ENCODE measurements at places on chromosomes 11 and 22. TPM values are rescaled to one million over a fixed set of nuclear protein-coding genes. Genes with fewer than 3 reads are reported as not detected.
A peak's percentile ranks its signal among the peaks of the same experiment; 100 is the strongest.

DNA sequence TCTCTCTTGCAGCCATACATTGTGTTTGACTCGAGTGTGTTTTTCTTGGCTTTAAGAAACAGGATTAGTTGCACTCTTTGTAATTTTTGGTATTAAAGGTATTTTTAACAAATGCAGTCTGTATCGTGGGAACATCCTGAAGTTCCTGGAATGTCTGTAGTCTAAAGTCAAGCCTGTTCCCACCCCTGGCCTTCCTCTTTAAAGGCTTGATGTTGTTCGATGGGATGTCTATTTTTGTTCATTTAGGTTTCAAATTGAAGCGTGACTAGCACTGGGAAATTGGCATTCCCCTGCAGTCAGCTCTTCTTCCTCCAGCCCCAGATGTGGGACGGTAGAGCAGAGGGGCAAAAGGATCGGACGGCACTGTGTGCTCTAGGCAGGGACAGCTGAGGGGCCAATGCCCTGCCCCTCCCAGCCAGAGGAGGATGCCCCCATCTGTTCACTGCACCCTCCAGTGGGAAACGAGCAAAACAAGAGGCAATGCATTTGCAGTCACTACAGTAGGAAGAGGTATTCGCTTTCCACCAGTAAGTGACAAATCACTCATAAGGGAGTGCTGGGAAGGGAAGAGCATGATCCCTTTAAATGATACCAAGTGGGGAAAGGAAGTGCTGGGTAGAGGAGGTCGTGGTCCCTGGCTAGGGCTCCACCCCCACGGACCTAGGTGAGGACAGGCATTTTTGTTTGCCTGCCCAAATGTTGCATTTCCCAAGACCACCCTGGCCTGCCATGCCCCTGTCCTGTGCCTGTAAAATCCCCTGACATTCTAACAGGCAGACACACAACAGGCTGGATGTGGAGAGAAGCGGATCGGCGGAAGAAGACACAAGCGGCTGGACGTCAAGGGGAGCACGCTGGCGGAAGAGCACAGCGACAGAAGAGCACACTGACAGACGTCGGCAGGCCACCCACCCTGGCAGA, 47.4 kb upstream of the SEPTIN5 start:
- DNase-seq: no peak

SLC6A5 gene
- not detected for total RNA-seq

OR52H1 gene
- 0.18 TPM for total RNA-seq

KREMEN1 gene
- total RNA-seq: 4.9 TPM

CCDC81 gene
- total RNA-seq: 0.38 TPM

DNA sequence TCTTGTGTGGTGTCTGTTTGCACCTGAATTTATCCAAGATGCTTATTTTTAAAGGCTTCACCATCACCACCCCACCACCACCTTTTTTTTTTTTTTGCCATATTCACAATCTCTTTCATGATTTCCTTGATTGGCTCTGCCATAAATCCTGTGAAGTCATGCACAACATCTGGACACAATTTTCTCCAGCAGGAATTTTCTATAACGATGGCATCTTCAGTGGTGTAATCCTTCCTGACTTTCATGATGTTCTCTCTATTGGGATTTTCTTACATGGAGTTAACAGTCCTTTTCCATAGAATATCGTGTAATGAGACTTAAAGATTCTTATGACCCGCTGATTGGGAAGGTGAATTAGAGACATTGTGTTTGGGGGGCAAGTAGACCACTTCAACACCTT, 17.8 kb downstream of the ZFP91 start:
- DNase-seq: no peak

C11orf21 gene
- total RNA-seq: 0.35 TPM

DNA sequence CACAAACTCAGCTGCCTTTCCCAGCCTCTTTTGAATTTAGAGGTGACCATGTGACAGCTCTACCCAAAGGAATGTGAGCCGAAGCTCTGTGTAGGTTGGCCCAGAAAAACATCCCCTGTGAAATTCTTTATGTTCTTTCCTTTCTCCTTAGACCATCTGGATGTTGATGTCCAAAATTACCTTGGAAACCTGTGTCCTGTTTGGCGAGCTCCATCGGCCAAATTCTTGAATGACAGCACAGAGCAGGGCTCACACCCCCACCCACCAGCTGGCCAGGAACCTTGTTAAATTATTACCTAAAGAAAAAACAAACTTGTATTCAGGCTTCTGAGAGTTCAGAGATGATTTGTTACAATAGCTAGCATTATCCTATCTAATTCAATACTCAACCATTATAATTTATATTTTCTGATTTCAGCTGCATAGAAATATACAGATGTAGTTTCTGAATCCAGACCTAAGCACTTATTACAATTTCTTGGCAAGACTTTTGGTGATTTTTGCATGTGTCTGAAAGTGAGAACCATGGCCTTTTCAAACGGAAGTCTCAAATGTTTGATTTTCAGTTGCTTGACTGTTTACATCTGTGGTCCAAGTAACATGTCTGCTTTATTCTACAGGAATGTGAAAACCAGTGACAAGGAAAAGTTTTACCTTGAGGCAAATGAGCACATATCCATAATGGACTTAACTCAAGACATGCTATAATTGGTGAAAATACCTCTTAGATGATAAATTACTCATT, 554.2 kb downstream of the NTM start:
- no peak for DNase-seq

CHCHD10 gene
- 320 TPM for total RNA-seq

GRCh38 chr11:8097062-8097461, 16.1 kb downstream of the TUB start:
- DNase-seq: no peak

DNA sequence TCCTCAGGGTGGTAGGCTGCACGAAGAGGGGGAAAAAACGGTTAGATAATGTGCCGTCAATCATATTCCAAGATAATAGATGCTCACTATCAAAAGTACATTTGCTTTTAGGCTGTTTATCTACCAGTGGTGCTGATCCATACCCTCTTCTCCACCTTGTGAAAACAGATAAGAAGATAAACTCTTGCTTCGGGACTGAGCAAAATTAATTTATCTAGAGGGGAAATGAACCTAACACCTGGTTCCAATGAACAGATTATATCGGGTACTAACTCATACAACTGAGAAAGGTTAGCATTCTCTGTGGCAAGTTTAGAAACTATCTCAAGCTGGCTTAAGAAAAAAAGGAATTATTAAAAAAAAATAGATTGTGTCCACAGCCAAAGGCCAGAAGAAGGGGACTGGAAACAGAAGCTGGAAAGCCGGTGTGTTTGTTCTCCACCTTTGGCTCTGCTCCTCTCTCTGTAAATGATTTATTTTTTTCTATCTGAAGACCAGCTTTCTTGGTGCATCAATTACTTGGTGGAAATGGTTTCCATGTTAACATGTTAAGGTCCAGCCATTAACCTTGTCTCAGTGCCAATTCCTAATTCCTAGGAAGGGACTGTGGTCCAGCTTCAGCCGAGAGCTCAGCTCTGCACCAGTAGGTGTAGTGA, 55.8 kb downstream of the SC5D start:
- DNase-seq: no peak

FAM180B gene
- not detected for total RNA-seq

DNA sequence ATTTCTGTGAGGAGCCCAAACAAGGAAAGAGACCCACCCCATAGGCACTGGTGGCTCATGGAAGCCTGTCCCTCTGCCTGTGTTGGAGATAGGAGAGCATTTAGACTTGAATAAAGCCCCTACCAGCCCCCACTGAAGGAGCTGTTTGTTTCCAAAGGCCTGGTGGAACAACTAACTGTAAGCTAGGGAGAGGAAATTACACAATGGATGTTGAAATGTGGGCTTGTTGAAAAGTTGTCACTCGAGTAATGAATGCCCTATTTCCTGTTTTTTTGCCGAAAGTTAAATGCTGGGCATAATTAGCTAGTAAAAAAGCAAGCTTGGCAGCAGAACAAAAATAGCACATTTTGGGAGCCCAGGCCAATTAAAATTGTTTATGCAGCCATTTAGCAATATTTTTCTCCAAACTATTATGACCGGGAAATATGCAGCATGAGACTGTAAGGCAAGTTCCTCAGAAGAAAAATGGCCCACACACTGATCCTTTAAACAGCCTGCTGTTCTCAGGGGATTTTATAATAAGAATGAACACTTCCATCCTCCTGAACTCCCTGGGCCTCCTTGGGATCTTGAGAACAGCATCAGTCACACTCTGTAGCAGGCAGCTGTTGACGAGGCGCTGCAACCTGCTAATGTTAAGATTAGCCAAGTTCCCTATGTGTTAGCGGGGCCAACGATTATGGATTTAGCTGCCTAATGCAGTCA, 38.6 kb upstream of the LMO2 start:
- DNase-seq: no peak

DNA sequence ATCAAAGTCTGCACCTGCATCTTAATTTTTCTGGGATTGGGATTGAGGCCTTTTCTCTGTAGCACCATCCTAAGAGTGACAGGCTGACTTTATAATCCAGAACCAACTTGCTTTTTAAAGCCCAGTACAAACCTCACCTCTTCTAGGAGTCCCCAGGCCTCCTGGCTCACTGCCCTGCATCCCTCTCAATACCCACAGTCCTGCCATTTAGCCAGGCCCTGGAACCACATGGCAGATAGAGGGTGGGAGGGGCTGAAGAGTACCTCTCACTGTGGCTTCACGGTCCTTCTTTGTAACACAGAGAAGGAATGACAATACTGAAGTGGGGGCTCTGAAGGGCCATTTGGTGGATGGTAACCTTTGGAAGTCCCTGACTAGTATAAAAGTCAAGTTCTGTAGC, 63.5 kb upstream of the PHOX2A start:
- no peak for DNase-seq

- no peak for DNase-seq
Measured at GRCh38 chr11:61401173-61401572, 8.8 kb downstream of the TMEM216 start.

FAT3 gene
- 0.13 TPM for total RNA-seq

DNA sequence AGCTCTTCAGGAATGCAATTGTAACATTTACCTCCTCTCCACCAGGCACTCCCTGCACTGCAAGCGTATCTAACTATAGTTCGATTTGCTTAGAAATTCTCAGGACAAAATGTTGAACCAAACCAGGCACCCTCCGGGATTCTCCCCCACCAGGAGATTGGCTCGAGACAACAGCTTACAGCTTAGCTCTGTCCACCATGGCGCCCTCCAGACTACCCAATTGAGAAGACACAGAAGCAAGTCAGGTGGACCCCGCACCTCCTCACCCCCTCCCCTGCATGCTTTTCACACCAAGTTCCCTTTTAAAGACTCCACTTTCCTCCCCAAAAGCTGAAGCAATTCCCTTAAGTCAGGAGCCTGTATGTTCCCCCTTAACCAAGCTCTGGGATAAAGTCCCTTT, 34.7 kb upstream of the RFPL3 start:
- DNase-seq: peak; percentile 21

DNA sequence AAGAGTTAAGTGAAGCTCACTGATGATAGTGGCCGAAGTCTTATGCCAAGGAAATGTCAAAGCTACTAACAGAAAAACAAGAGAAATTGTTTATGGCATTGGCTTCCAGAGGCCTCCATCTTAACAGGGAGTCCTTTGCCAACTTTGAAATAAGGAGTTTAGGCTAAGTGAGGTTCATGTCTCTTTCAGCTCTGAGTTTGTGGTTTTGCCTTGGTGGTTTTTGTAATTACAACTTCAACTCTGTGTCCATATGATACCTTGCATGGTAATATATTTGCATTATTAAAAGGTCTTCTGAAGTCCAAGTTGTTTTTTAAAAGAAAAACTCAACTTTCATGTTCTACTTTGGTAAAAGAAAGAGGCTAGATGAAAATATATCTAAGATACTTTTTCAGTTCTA, 31.4 kb upstream of the ANO5 start:
- no peak for DNase-seq

- DNase-seq: peak; percentile 99
Measured at GRCh38 chr22:30968924-30969531, at the start of gene TUG1. TSS of gene TUG1 (plus strand) at chr22:30969265.

LARGE2 gene
- total RNA-seq: 2.9 TPM

DNA sequence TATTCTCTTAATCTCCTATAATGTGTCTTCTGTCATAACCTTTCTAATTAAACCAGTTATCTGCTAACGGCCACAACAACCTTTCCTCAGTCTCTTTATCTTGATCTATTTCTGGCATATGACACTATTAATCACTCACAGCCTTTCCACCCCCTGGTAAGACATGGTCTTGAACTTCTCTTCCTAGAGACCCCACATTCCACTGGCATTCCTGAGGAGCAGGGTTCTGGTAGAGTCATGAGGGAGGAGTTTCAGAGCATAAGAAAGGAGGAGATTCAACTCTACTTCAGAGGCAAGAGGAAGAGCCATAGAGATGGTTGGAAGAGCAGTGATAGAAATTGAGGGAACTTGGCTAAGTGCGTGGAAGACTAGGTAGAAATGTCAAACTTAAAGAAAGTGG, 325.6 kb downstream of the BLID start:
- DNase-seq: no peak

HBE1 gene
- total RNA-seq: 1.9 TPM

DNA sequence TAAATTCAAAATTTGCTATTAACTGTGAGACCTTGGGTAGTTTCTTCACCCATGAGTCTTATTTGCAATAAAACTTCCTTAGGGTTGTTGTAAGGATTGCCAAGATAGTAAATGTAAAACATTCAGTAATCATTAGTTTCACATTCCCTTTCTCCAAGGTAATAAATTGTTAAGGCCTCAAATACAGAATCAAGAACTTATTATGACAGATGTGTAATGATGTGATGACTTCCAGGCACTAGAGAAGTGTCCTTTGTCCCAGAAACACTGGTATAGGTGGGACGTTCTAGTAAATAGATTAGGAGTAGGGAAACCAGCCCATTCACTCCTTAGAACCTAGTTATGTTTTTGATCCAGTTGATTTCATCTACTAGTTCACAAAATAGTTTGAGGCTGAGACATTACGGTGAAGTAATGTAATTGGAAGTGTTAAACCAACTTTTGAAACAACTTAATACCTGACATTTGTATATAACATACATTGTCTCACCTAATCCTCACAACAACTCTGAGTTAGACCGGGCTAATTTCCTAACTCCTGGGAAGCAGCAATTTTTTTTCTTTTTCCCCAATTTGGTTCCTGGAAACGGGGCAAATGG, 25.5 kb downstream of the CTNND1 start:
- no peak for DNase-seq

IL17REL gene
- total RNA-seq: not detected

LRRC4C gene
- 0.23 TPM for total RNA-seq

DNA sequence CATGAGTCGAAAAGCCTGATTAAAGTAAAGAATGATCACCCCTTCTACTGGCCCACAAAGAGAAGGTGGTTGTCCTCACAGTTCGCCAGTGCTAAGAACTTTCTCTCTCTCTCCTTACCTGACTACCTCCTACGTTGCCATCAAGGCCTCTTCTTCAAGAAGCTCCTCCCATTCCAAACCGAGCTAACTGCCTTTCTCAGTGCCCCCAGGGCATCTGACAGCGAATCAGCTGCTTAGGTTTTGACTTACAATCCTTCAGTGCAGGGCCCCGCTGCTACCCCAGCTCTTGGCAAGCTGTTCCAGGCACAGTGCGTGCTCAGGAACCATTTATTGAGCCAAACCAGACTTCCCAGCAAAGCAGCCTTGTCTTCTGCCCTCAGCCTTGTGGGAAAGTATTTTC, 5.8 kb downstream of the VSTM5 start:
- DNase-seq: no peak

GRCh38 chr22:40624770-40625169, 11.7 kb downstream of the MRTFA start:
- no peak for DNase-seq
